Stimulated activated naive CD4-positive, alpha-beta T cell (primary cell): ENCODE measurements at places on chromosomes 13 and 19.
A peak's percentile ranks its signal among the peaks of the same experiment; 100 is the strongest.

GRCh38 chr13:60220072-60220471 lies 56.3 kb upstream of the DIAPH3 start:
- DNase-seq = no peak

- no peak for DNase-seq
Measured at GRCh38 chr19:11378319-11379189, 4.1 kb downstream of the SWSAP1 start.

DNA sequence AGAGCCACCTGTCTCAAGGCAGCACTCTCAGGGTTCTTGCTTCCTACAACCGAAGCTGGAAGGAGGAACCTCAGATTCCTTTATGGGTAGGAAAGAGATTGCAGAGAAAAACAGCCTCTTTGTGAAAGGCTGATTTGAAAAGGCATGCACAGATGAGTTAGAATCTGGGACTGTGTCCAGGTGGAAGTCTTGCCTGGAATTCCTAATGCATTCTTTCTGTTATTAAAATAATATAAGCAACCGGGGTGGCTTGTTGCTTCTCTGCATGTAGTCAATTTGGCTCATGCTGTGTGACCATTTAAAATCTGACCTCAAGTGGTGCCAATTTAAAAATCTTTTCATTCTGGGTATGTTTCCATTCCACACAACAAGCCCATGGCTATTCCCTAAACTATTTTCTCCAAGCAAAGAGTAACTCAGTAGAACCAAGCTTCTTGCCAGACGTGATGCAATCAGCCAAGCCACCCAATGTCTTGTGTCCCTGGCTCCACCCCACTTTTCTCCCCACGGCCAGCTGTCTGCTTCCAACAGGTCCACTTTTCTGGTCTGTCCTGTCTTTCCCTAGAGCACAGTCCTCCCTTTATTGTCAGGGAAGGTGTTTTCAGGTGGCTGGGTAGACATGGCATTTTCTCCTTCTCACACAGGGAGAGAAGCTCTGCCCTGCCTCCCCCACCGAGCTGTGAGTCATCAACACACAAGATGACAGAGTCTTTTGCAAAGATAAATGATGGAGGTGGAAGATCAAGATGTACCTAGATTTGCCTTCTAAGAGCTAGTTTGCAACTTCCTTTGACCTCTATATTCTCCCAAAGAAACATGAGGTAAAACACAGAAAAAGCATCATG lies 394.3 kb downstream of the FOXO1 start:
- DNase-seq = no peak

DNA sequence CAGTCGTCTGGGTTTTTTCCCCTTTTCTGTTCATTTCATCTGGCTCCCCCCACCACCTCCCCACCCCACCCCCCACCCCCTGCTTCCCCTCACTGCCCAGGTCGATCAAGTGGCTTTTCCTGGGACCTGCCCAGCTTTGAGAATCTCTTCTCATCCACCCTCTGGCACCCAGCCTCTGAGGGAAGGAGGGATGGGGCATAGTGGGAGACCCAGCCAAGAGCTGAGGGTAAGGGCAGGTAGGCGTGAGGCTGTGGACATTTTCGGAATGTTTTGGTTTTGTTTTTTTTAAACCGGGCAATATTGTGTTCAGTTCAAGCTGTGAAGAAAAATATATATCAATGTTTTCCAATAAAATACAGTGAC lies 9.3 kb downstream of the CALM3 start:
- DNase-seq = no peak

- peak; percentile 68 for DNase-seq
Measured at GRCh38 chr13:49996161-49996915, 504 bp upstream of the TRIM13 start.

DNA sequence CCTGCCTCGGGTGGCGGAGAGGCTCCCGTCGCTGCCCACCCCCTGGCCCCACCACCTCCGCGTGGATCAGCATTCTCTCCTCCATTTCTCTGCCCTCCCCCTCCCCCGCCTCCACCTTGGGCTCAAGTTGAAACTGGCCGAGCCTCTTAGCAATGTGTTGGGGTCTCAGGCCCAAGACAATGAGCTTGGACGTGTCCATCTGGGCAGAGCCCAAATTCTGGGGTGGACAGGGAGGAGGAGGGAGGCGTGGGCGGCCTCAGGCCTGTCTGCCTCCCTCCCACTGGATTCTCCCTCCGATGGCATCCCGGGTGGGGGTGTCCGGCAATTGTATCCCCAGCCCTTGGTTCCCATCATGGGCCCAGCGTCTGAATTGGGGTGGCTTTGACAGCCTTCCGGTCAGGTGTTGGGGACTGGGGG lies 1.2 kb downstream of the CELF5 start:
- DNase-seq = no peak

DNA sequence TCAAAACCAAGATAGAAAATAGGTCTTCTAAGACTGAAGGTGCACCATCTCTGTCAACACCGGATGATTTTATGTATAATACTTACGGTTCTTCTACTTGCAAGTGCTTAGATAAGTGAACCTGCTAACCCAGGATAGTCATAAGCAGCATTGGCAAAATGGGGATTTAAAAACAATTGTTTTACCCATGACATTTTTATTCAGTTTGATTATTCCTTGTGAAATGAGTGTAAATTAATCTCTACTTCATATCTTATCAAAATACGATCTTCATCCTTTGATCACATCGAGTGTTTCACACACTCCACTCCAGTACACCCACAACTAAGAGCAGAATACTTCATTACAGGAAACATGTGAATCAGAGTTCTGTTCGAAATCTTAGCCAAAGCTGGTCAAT lies 23.0 kb upstream of the MTRF1 start:
- DNase-seq = peak; percentile 72

DNA sequence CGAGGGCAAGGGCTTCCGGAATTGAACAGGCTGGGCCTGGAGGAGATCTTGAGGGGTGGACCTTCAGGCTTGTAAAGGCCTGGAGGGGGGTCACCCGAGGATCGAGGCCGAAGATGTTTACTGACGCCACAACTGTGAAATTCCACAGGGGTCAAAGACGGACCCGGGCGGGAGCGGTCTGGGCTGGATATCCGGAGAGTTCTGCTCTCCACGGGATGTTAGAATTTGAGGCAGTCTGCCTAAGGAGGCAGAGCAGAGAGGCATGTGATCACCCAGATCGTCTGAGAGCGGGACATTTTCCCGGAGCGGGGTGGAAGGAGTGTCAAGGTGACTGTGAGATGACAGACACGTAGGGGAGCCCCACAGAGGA lies 13.2 kb downstream of the KLHL26 start:
- no peak for DNase-seq

GRCh38 chr19:45117167-45117594 lies 24.2 kb downstream of the PPP1R37 start:
- no peak for DNase-seq

GRCh38 chr19:6069268-6069791 lies 41.0 kb downstream of the RFX2 start:
- no peak for DNase-seq

- no peak for DNase-seq
Measured at GRCh38 chr13:98729658-98730057, 22.8 kb downstream of the SLC15A1 start.

- DNase-seq = no peak
Measured at GRCh38 chr13:49821216-49822009, 28.9 kb upstream of the KPNA3 start.

- peak; percentile 74 for DNase-seq
Measured at GRCh38 chr19:16143399-16144215, at the start of gene HSH2D. Gene HSH2D (plus strand): TSS chr19:16143685. CDS start chr19:16148751, 5,066 bp downstream.
